SIG-M5 (cell line): ENCODE measurements at places on chromosomes 1 and 21.

- no peak for DNase-seq
Observed at GRCh38 chr1:20320704-20321103, 30.0 kb downstream of the VWA5B1 start.

- no peak for DNase-seq
Observed at GRCh38 chr1:89523572-89524368, 859 bp upstream of the LRRC8B start.

GRCh38 chr1:222064388-222065211 lies 322.7 kb upstream of the DUSP10 start:
- no peak for DNase-seq

DNA sequence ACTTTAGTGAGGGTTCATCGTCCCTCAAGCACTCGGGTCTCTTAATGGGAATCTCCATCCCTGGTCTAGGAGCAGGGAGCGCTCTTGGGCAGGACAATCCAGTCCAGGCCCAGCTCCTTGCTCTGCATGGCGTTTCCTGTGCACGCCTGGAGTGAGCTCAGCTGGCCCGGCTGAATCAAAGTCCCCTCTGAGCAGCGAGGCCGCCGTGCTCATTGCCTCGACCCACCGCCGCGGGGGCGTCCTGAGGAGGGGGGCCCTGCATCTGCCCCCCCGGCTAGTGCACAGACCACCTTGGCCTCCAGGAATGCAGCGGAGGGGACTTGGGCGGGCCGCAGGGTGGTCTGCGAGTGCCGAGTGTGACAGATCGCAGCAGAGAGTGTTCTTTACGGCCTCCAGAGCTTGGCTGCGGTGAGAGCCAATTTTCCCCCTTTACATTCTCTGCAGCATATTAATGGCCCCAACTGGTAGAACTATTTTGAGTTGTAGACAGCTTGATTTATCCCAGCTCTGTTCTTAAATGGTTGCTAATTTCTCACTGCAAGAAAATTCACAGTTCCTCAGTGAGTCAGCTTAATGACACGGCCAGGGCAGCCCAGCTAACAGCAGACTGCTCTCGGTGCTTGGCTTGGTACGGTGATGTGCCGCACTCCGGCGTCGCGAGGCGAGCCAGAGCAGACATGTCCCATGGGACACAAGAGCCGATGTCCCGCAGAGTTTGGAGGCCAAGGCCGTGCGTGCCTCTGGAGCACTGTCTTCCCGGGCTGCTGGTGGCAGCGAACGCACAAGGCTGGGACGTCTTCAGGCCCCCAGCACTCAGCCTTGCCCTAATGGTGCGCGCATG lies 39.8 kb downstream of the SNAP47 start:
- no peak for DNase-seq

GRCh38 chr1:83827741-83828140 lies 171.2 kb downstream of the TTLL7 start:
- DNase-seq = no peak

GRCh38 chr1:223199094-223199647 lies 56.1 kb upstream of the TLR5 start:
- no peak for DNase-seq

GRCh38 chr1:20380616-20381035 lies 90.0 kb downstream of the VWA5B1 start:
- DNase-seq = no peak

DNA sequence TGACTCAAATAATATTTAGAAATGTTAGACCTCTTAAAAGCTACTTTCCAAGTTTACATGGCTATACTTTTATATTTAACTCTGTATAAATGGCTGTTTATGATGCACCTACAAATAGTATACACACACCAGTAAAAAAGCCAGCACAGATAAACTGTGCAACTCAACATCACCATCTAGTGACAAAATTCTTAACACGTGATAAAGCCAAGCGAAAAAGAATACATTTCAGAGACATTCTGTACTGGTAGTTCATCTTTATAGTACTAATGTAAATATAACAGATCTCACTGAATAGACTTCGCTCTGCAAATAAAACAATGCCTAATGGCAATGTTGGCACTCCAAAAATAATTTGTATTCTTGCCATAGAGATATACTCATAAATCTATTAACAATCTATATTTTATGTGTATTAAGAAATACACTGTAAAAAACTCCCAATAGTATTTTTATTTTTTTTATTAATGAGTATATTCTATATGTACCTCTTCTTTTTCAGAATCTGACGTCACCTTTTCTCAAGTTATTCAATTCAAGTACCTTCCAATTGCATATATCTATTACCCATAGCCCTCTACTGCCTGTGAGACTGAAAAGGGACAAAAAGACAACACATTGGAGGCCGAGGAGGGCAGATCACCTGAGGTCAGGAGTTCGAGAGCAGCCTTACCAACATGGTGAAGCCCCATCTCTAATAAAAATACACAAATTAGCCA lies 100.2 kb downstream of the DPYD start:
- DNase-seq = no peak

DNA sequence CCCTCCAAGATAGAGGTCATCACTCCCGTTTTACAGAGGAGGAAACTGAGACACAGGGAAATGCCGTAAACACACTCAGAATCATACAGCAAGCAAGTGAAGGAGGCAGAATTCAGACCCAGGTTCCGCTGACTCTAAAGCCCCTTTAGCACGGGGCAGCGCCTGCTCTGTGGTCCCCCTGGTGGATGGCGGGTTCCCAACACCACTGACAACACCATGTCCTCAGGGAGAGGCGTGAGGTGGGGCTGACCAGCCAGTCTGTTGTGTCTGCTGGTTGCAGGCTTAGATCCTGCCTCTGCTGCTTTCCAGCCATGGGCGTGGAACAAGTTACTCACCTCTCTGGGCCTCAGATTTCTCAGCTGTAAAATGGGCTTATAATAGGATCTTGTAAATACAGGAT lies 617.3 kb downstream of the MATN1 start:
- no peak for DNase-seq

GRCh38 chr21:46065914-46066551 lies 31.9 kb upstream of the COL6A2 start:
- DNase-seq = no peak

- DNase-seq = no peak
Observed at GRCh38 chr21:17451364-17451891, 61.4 kb upstream of the CXADR start.

GRCh38 chr1:109208836-109209463 lies 4.8 kb upstream of the SARS1 start:
- DNase-seq = no peak

GRCh38 chr1:27322569-27323240 lies 742 bp downstream of the TMEM222 start:
- no peak for DNase-seq

GRCh38 chr1:94755675-94756074 lies 64.5 kb upstream of the SLC44A3 start:
- DNase-seq = no peak

DNA sequence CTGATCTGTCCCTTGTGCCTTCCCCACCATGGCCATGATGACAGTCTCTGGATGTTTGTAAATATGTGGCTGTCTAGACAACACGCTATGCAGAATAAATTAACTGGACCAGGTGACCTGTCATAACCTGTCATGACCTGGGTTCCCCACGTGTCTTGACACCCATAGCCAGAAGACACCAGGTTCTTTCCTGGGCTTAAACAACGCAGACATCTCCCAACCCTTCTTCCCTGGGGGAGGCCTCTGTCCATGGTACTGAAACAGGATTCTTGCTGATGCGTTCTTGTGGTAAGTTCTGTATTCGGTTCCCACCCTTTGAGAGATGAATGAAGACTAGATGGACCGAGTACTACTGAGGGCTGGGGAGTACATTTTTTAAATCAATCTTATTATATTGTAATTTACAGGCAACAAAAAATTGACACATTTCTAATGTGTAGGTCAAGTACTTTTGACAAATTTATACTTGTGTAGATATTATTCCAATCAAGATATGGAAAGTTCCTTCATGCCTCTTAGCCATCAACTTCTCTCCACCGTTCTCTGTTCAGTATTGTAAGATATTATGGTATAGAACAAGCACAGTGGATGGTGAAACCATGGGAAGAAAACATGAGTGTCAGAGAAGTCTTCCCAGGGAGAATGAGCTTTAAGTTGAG lies 738.8 kb downstream of the PTPRU start:
- no peak for DNase-seq
